Kasumi-1 (cell line): ENCODE measurements at places on chromosomes 12 and 14.

DNA sequence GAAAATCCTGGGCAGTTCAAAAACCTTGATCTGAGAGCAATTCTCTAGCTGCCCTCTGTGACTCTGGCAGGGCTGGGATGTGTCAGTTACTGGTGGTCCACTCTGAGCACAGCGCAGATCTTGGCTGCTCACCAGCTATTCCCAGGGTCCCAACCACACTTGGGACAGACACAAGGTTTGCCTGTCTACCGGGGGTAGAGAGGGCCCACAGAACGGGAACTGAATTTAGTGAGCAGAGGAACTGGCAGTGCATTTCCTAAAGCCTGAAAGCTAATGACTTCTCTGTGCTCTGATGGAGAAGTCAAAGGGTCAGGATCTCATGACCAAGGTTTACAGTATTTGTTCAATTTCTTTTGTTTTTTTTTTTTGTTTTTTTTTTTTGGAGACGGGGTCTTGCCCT is 2.6 kb downstream of the PDE6H start:
- DNase-seq, result no peak

DNA sequence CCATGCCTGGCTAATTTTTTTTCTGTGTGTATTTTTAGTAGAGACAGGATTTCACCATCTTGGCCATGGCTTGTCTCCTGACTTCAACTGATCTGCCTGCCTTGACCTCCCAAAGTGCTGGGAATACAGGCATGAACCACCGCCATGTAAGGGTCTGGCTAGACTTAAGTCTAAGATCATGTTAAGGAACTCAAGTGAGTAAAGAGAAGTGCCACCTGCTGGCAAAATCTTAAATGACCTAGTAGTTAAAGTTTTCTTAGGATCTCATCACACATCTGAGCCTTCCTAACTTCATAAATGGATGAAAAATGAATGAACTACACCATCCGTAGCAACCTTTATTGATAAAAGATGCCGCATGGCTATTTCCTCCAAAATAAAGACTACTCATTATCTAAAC is 1.7 kb upstream of the C12orf56 start:
- DNase-seq, result peak; percentile 60

DNA sequence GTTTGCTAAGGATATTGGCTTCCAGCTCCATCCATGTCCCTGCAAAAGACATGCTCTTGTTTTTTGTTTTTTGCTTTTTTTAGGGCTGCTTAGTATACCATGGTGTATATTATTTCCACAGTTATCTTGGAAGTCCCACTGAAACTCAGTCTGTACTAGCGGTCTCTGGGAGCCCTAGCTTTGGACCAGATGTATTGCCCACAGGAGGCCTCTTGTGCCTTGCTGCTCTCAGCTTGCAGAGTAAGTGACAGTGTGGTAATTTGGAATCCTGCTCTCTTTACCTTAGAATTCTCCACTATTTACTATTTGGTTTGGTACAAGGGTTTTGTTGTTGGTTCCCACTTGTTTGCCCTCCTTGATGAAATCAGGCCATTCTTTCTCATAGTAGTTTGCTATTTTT is 1022.9 kb downstream of the LRFN5 start:
- no peak for DNase-seq

DNA sequence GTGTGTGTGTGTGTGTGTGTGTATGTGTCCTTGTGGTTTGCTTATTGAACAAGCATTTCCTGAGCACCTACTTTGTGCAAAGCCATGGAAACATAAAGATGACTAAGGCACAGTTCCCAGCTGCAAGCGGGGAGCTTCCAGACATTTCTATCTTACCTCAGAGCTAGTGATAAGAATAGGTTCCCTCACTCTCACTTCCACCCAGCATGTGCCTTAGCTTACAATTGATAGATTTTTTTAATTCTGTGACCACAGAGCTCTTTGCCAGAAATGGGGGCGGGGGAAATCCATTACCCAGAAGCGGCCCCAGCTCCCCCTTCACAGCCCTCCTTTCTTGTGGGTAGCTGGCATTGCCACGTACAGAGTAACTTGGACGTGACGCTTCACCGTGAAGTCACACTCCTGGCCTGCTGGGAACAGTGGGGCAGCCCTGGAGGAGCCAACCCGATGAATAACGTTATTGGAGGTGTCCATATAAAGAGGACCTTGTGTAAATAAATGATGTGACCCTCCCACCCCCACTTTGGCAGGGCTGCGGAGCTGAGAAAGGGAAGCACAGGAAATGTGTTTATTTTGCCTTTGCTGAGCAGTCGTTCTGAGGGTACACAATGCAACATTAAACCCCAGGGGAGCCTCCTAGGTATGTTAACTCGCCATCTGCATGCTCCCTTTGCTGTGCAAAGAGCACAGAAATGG is 238.9 kb downstream of the CHST11 start:
- peak; percentile 24 for DNase-seq

GRCh38 chr12:70920251-70920851 is at the start of gene PTPRR:
TSS of gene PTPRR (minus strand) at chr12:70920738. CDS start at chr12:70920390, 348 bp downstream.
- DNase-seq, result no peak

DNA sequence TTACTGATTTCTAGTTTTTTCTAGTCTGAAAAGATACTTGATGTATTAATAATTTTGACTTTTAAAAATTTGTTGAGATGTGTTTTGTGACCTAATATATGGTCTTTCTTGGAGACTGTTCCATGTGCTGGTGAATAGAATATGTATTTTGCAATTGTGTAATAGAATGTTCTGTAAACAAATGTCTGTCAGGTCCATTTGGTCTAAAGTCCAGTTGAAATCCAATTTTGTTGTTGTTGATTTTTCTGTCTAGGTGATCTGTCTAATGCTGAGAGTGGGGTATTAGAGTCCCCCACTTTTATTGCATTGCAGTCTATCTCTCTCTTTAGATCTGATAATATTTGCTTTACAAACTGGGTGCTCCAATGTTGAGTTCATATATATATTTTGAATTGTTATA is 175.8 kb downstream of the RPAP3 start:
- no peak for DNase-seq
